Stimulated activated effector memory CD8-positive, alpha-beta T cell treated with anti-CD3 and anti-CD28 coated beads, Interleukin-12 subunit alpha, Interleukin-12 subunit beta, amount 100 ng/mL, for 72 hours (primary cell): ENCODE measurements at places on chromosomes 3 and 15.

DNA sequence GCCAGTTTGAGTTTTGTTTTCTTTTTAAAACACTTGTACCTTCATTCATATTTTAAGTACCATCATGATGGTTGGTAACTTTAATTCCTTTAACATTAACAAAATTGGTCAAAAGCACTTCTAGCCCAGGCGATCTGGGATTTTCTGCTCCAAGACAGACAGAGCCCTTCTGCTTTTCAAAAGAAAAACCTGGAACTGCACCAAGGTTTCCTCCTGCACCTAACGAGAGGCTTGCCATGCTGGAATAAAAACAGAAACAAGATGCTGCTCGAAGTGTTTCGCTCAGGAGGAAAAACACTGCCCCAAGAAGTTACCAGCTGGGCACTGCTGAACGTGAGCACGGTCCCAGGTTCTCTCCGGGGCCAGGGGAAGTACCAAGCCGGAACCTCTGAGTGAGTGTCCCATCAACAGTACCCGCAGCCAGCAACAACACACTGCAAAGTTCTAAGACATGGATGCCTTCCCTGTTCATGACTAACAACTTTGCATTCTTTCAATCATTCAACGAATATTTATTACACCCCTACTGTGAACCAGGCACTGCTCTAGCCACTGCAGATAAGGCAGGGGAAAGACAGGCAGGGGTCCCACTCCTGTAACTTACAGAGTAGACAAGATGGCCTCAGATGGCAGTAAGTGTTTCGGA, 98.8 kb downstream of the XXYLT1 start:
- no peak for DNase-seq

DNA sequence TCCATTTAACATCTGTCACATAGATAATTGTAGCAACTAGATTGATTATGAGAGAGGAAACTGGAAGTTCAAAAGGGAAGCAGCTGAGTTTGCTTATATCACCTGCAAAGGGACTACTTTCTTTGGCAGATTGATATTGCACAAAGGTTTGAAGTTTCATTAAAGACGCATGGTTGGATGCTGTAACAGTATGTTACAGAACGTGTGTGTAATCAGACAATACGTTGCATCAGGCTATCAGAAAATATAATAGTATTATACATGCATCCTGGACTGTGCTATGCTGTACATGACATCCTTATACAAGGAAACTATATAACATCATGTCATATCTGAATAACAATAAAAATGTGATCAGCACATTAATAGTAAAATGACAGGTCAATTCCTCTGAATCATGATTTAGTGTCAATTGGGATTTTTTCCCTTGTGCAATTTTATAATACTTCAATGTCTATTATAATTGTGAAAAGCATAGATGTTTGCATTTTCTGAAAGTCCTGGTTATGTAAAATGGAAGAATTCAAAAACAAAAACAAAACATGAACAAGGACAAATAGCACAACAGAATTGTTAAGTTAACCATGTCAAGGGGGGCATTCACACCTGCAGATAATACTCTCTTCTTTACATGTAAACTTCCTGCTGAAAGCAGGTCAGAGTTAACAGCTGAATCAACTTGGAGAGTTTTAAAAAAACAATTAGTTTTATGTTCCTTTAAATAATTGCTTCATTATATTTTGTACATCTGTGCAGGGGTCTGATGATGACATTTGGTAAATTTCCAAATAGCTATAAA, 283.2 kb upstream of the KCNH8 start:
- DNase-seq: no peak

DNA sequence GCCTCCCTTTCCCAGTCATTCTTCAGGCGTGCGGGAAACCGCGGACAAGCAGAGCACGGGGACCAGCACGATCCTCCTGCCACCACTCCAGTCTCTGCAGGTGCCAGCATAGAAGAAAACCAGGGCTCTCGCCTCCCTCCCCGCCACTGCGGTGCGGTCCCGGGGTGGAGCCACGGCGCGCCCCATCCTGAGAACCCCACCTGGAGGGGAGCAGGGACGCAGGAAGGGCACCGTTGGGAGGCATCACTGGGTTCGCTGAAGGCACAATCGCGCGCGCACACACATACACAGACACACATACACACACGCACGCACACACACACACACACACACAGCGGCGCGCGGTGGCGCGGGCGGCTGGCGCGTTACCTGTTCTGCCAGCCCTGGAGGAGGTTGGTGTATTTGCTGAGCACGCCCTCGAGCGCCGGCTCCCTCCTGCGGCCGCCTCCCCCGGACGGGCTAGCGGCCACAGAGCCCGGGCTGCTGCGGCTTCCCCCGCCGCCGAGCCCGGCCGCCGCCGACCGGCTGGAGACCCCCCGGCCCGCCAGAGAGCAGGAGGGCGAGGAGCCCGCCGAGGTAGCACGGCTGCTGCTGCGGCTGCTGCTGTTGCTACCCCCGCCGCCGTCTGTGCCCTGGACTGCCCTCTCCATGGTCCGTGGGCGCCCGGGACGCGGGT, 394 bp downstream of the OSBPL10 start:
- peak; percentile 13 for DNase-seq

GRCh38 chr15:96142498-96142897, 188.0 kb upstream of the NR2F2 start:
- DNase-seq: no peak

DNA sequence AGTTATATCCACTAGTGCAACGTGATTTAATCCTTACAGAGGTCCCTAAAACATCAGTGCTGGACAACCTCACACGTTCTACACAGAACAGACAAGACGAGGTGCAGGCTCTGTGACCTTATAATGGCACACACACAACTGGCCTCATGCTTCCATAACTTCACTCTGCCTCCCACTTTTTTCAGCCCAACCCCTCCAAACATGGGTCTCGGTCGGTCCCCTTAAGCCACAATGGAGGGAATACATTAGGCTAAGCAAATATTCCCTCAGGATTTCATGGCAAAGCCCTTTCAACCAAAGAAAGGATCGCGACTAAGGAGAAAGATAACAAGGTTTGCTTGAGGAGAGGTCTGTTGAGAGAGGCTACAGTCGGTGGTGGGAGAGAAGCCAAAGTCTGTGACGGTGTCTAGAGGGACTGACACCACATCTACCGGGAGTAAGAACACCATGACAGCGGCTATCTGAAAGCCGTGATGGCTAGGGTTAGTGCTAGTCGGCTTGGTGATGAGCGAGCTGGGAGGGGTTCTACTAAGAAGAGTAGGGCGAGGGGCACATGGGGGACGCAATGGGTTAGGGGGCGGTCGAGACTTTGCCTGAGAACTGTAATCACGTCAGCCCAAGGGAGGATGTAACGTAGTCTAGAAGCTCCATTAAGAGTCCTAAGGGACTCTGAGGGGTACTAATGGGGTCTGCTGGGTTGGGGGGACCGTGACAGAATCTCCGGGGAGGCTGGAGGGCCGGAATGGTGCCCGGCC, 1.0 kb downstream of the MYO9A start:
- no peak for DNase-seq

- DNase-seq: no peak
These were observed 115.7 kb upstream of the BFSP2 start for GRCh38 chr3:133283958-133284807.

DNA sequence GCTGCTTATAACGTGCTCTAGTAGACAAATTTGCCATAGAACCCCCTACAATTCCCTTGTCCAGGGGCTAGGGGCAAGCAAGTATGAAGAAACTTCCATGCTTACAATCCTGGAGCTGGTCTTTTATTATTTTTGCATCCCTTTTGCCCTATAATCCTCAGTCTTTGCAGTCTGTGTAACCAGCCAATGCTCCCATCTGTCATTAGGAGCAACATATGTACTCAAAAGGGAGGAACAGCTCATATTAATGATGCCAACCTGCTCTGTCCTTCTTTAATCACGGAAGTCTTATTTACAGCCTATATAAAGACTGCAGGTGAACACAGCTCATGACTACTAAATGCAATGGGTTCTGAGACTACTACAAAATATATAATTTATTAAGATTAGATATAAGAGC, 263.3 kb downstream of the ZIC1 start:
- DNase-seq: no peak

DNA sequence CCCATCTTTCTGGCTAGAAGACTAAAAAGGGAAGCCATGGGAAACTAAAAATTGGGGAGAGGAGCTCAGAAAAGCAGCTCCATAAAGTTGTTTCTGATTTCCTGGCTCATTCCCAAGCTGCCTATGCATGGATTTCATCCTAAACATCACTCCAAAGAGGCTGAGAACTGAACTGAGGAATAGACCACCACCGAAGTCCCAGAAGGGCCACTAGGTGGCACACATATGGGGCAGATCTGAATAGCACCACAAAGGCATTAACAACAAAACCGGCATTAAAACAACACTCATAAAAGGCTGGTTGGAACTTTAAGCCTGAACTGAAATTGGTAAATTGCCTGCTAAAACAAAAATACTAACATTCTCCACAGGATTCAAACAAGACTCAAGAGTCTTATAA, 106.3 kb downstream of the PLD1 start:
- DNase-seq: no peak

DNA sequence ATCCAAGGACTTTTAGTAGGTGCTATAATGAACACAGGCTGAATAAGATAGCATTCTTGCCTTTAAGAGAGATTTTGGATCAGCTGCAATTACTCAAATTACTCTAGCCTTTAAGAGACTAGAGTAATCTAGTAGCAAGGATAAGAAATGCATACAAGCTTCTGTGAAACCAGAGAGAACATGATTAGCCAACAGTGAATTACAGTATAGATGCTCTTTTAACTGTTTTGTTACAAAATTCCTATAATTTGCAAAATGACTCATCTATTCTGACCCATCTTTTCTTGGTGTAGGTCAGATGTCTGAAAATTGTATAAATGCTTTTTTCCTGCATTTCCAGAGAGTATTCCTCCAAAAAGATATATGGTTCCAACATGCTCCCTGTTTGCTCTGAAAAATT, 66.9 kb downstream of the CEP63 start:
- DNase-seq: no peak

GRCh38 chr3:146280864-146281263, 30.0 kb upstream of the PLSCR4 start:
- DNase-seq: no peak
